Stimulated activated CD8-positive, alpha-beta memory T cell treated with anti-CD3 and anti-CD28 coated beads, Interleukin-15, amount 100 ng/mL, for 4 hours (primary cell): ENCODE measurements at places on chromosomes 2 and 18.

DNA sequence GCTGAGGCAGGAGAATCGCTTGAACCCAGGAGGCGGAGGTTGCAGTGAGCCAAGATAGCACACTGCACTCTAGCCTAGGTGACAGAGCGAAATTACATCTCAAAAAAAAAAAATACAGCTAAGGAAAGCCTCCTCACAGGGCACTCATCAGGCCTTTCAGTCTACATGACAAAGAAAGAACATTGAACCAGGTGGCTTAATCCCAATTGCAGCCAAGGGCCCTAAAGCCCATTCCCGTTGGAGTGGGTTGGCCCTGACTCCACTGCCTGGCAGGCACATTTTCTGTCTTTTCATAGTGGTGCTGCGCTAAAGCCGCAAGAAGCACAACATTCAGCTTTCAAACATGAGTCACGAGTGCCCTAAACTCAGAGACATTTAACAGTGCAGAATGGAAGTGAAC, 372.5 kb downstream of the RNF144A start:
- DNase-seq, result no peak

GRCh38 chr2:88481691-88482336, 29.3 kb upstream of the FOXI3 start:
- DNase-seq, result no peak

DNA sequence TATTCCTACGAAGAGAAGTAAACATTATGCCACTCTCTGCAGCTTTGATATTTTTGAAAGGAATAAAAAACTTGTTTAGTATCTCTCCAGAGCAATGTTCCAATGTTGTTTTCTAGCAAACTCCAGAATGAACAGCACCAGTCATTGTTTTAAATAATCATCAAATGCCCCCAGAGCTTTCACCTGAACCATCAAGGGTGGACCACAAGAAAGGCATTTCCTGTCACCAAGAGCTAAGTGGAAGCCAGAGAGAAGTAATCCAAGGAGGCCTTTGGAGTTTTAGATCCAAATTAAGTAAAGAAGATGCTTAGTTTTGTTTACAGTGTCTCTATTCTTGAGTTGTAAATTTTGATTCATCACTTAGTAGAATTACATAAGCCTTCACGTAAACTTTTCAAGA, 559.0 kb downstream of the ARHGAP15 start:
- DNase-seq, result no peak

GRCh38 chr2:241295326-241296095, 20.0 kb downstream of the HDLBP start:
- DNase-seq, result no peak

DNA sequence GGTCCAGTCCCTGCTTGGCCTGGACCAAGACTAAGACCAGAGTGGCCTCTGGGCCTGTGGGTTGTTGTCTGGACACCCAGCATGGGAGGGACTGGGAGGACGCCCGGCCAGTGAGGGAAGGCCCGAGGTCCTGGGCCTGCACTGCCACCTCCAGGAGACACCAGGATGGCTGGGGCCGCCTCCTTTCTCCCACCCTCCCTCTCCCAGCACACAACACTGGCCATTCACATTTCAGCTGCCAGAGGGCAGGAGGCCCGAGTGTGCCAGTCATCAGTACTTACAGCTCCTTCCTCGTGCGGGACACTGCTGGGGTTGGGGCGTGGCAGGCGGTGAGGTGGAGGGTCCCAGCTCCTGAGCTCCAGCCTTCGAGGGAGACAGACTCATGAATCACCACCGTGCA, 133.5 kb downstream of the ASB1 start:
- no peak for DNase-seq

GRCh38 chr2:14936426-14936825, 303.9 kb downstream of the LRATD1 start:
- DNase-seq, result no peak

DNA sequence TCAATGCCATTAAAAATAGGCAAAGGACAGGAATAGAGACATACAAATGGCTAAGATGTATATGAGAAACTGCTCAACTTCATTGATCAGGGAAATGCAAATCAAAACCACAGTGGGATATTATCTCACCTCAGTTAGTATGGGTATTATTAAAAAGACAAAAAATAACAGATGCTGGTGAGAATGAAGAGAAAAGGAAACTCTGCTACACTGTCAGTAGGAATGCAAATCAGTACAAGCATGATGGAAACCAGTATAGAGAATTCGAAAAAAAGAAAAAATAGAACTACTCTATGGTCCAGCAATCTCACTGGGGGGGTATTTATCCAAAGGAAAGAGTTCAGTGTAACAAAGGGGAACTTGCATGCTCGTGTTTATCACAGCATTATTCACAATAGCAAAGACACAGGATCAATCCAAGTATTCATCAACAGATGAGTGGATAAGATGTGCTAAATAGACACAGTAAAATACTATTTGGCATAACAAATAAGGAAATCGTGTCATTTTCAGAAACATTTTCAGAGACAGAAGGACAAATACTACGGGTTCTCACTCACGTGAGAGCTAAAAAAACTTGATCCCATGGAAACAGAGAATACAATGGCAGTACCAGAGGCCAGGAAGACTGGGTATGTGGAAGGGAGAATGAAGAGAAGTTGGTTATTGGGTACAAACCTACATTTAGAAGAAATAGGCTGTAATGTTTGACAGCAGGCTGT, 60.6 kb downstream of the CCDC74A start:
- DNase-seq, result no peak

DNA sequence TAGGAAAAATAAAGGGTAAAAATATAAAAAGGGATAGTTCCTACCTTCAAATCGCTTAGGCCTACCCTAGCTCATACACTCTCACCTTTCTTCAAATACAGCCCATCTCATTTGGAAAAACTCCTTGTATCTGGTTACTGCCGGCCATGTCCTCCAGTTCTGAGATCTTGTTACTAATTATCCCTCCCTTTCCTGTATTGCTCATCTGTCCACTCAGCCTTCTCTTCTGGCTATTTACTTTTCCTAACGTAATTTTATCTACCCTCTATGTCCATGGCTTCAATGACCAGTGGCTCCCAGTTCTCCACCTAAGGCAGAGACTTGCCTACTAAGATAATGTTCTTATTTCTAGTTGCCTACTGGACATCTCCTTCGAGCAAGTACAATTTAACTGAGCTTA, 342.9 kb upstream of the ACVR2A start:
- DNase-seq, result no peak

DNA sequence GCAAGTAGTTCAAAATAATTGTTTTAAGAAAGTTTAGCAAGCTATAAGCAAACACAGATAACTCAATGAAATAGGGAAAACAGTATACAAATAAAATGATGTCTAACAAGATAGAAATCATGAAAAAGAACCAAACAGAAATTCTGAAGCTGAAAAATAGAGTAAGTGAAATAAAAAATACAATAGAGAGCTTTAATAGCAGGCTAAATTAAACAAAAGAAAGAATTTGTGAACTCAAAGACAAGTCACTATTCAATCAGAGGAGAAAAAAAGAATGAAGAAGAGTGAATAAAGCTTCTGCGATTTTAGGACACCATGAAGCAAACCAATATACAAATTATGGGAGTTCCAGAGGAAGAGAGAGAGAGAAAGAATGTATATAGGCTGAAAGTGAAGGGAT, 576.8 kb downstream of the STK39 start:
- no peak for DNase-seq

DNA sequence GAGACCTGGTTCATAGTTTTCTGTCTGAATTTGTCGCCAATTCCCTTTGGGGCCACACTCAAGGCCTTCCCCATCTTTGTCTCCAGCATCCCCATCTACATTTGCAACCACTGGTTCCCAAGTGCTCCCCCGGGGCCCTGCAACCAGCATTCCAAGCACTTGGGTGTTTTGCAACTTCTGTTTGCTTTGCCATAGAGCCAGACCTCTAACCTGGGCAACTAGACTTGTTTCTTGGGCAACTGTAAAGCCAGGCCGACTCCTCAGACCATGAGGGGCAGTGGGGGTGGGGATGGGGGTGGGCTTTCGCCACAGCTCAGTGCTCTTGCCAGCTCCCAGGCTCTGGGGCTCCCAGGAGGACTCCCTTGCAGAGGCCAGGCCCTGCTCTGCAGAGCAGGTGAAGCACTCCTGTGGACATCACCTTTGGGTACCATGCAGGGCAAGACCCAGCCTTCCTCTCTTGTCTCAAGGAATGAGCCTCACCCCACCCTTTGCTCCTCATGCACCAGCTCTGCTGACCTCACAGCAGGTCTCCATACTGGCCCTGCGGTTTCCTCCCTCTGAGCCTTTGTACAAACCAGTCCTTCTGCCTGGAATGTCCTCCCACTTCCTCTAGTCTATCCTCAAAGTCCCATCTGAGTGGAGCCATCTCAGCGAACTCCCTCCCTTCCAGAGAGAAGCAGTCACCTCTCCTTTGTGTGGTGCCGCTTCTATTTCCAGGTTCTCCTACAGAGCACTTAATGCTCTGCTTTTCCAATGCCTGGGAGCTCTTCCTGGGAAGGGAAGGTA, 126.7 kb upstream of the MYCN start:
- DNase-seq, result no peak

DNA sequence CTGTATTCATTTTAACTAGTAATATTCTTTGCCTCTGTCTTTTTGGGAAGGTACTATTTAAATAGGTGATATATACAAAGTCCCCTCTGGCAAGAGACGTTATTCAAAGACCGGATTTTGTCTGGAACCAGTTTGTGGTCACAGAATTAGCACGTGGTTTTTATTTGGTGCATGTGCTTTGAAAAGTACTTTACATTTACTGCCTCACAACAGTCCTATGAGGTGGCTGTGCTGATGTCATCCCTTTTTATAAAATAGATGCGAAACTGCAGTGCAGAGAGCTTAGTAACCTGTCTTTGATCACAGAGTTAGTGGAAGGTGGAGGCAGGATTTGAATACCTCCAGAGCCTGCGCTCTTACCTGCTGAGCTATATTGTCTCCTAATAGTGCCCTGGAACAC, 4.0 kb downstream of the LPIN1 start:
- DNase-seq, result peak; percentile 43

DNA sequence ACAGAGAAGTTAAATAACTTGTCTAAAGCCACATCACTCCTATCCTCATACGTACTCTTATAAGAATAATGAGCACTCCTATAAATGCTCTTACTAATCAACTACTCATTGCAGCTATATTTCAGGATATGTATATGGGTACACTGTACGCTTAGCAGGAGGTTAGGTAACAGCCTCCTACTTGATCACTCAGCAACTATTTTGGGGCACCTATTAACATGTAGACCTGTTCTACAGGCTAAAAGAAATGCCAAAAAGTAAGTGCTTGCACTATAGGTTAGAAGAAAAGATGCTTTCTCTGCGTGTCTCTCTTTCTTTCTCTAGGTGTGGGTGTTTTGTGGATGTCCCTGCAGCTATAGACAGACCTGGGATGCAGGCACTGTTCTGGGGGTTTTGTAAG, 83.1 kb downstream of the TMEM182 start:
- no peak for DNase-seq

GRCh38 chr18:77985526-77986281, 736.1 kb downstream of the GALR1 start:
- no peak for DNase-seq
